ENCODE measurements at places on chromosomes 3 and 15.

DNA sequence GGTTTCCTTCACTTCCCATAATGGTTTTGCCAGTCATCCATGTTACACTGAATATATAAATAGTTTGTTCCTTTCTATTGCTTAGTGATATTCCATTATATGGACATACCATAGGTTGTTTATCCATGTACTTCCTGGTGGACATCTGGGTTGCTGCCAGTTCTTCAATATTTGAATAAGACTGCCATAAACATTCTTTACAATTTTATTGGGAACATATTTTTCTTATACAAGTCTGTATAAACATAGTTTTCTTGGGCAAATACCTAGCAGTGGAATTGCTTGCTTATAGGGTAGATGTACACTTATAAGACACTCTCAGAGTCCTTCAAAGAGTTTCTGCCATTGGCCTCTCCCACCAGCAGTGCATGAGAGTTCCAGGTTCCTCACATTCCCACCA, 231.4 kb downstream of the OPA1 start:
- DNase-seq, result no peak

GRCh38 chr15:83844742-83845141, 190.8 kb downstream of the ADAMTSL3 start:
- DNase-seq, result no peak

GRCh38 chr15:73930371-73930770, 4.1 kb downstream of the LOXL1 start:
- DNase-seq, result no peak

DNA sequence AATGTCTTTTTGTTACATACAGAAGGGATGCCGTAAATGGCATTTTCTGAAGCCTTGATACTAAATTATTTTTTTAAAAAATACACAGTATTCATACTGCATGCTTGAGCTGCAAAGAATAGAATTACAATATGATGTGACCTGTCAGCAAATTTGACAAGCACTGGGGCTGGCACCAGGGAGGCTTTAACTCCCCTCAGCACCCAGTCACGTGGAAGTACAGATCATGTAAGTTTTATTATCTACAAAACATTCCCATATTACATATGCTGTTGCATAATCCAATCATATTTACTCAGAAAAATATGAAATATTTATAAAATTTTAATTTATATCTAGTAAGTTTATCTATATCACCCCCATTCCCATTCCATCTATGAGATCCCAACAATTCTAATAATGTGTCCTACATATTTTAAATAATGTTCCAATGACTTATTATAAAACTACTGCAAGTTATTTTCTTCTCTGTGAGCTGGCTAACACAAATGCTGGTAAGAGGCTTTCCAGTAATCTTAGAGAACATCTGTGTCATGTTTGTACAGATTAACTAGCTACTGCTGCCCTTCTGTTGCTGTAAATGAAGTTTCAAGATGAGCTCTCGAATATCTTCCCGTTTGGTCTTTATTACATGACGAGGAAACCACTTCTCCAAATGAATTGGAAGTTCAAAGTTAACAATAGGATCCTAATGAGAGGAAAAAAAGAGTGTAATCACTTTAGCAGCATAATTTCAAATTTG, 5.2 kb upstream of the IMPG2 start:
- DNase-seq, result no peak

DNA sequence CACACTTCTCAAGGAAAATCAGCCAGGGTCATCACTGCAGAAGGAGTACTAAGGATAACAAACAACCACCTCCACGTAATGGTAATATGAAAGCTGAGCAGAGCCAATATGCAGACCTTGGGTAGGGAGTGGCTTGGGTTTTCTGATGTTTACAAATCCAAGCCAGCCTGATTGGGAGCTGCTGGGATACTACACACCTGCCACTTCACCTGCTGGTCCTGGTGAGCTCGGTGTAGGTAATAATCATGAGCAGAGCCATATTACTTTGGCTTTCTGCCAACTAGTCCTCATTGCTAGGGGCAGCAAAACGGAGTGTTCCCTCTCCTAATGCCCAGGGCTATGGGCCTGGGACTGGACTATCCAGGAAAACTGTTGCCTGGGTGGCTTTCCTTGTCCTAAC, 433.5 kb upstream of the PPP2R3A start:
- DNase-seq, result no peak

DNA sequence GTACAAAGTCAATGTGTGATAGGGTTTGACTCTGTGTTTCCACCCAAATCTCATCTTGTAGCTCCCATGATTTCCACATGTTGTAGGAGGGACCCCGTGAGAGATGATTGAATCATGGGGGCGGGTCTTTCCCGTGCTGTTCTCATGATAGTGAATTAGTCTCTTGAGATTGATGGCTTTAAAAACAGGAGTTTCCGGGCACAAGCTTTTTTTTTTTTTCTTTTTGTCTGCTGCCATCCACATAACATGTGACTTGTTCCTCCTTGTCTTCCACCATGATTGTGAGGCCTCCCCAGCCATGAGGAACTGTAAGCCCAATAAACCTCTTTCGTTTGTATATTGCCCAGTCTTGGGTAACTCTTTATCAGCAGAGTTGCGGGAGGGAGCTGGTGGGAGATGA, 259.6 kb downstream of the TUSC7 start:
- DNase-seq, result no peak

GRCh38 chr15:66186049-66186825, 67.3 kb downstream of the MEGF11 start:
- DNase-seq, result no peak

DNA sequence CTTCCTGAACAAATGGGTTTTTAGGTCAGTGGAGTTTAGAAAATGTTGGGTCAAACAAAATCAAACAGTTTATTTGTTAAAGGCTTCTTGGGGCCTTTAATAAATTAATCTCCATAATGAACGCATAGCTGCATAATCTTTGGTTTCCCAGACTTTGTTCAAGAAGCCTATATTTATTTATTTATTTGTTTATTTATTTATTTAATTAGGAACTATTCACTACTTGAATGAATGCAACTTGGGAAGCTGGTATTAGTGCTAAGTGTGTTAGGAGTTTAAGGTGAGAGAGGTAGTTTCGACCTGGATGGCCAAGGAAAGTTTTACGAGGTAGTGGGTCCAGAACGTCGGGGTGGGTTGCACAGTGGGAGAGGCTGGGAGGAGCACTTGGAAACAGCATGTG, 281.9 kb upstream of the C2CD4B start:
- DNase-seq, result no peak

DNA sequence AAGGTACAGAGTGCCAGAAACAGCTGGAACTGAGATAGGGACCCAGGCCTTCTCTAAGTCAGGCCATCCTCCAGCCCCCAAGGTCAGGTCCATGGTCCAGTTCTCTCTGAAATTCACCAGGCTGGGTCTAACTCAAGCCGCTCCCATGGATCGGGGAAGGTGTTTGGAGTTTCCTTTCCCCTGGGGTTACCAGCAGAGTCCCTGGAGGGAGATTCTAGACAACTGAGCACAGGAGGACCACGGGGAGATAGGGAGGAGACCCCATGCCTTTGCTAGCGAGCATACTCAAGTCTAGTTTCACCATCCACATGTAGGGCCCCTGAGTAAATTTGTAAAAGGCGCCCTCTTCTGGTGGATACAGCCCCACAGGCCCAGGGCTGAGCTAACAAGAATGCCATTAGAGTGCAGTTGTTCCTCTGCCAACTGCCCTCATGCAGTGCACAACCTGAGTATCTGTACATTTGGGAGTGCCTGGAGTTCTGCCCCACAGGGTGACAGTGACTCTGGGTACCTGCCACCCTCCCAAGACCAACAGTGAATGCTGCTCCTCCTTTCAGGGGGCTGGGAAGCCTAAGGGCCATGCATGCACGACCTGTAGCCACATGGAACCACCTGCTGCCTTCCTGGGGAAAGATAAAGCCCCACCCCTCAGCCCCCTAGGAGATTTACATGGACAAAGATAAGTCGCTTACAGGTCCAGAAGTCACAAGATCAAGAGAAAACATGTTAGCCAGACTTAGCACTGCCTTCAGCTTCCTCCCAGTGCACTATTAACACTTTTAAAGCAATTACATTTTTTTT, 89.0 kb downstream of the IQSEC1 start:
- no peak for DNase-seq

DNA sequence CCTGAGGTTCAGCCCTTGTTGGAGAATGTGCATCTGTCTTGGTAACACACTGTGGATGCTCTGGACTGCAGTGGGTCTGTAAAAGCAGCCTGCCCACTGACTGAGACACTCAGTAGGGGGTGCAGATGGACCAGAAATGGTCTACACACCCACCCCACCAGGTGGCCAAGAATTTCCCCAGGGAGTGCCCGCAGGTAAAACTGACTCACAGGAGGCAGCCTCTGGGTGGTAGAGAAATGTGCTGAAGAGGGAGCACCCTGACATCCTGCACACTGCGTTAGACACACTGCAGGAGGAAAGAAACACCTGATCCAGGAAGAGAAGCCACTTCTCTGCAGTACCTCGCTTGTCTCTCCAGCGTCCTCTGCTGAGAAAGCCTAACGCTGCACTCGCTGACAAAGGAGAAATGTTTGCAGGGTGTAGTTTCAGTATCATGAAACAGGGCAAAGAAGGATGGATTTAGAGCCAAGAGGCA, 109.5 kb upstream of the ABHD17C start:
- no peak for DNase-seq

GRCh38 chr15:99197856-99198255, 51.5 kb downstream of the TTC23 start:
- no peak for DNase-seq

DNA sequence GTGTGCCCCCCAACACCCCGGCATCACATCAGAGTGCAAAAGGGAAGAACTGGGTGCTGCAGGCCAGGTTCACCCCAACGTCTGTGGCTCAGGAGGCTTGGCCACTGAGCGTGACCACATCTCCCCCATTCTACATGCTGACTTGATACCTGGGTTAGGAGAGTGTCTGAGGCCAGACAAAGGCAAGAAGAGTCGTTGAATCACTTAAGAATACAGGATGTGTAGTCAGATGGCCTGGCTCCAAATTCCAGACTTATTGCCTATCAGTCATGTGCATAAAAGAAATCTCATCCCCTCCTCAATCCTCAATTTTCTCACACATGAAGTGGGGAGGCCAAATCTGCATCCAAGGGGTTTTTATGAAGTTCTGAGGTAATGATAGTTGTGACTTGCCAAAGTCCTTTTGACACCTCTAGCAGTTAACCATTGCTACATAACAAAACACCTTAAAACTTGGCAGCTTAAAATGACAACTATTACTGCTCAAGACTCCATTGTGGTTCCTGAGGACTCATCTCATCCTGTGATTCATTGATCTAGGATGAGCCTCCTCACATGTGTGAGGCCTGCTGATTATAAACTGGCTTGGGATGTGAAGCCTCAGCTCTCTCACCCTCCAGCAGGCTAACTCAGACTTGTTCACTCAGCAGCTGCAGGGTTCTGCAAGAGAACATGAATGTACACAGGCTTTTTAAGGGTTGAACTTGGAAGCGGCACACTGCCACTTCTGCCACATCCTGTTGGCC, 138.8 kb upstream of the TLE3 start:
- DNase-seq, result no peak

GRCh38 chr3:19013879-19014278, 134.4 kb upstream of the KCNH8 start:
- DNase-seq, result no peak

GRCh38 chr15:65778269-65778668, 13.8 kb downstream of the DENND4A start:
- DNase-seq, result no peak

DNA sequence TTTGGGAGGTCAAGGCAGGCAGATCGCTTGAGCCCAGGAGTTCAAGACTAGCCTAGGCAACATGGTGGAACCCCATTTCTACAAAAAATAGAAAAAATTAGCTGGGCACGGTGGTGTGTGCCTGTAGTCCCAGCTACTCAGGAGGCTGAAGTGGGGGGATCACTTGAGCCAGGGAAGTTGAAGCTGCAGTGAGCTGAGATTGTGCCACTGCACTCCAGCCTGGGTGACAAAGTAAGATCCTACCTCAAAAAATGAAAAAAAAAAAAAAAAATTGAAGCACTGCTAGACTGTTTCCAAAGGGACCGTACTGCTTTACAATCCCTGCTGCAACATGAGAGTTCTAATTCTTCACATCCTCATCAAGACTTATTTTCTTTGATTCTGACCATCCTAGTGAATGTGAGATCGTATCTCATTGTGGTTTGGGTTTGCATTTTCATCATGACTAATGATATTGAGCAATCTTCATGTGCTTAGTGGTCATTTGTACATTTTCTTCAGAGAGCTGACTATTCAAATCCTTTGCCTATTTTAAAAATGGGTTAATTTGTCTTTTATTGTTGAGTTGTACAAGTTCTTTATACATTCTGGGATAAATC, 10.8 kb downstream of the CMTM8 start:
- no peak for DNase-seq

GRCh38 chr3:103127098-103127630, 692.3 kb downstream of the ZPLD1 start:
- no peak for DNase-seq

DNA sequence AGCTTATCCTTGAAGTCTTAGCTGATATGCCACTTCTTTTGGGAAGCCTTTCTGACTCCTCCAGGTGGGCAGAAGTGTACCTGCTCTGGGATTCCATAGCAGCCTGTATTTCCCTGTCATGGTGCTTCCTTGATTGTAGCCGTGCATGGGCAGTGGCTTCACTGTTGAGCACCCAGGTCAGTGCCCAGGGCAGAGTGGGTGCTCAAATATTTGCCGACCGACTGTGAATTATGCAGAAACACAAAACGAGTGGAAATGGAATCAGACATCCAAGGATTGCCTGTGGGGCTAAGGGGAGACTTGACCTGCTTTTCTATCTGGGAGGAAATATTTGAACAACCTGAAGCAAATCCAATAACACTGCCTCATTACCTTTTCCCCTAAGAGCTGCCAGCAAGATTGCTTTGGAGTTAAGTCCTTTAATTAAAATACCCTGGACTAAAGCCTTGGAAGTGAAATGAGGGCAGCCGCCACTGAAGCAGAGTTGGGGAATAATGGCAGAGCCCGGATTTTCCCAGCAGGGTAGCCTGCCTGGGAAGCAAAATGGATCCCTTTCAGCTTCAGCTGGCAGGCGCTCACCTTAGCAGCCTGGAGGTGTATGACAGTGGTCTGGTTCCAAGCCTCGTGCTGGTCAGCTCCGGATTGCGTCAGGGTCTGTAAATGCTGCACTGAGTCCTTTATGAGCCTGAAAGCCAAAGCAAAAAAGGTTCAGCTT, 14.9 kb downstream of the ACOX2 start:
- peak; percentile 79 for DNase-seq

- DNase-seq, result no peak
Observed at GRCh38 chr3:31948280-31948679, 32.8 kb downstream of the OSBPL10 start.

- DNase-seq, result no peak
Observed at GRCh38 chr15:65363306-65363705, 14.5 kb downstream of the IGDCC3 start.

DNA sequence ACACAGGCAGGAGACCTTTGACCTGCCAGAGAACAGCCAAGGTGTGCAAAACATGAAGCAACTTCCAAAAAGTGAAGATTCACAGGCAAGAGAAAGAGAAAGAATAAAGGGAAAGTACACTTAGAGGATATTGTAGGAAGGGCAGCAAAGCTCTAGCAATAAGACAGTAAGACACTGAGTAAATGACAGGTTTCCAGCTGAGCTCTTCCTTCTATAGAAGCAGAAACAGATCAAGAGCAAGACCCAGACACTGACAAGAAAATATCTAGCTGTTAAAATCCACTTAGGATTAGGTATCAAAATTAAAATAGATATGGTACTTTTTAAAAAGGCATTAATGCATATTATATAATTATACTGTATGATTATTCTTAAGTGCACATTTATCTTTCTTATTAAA, 333.4 kb downstream of the RAP2B start:
- DNase-seq, result no peak

GRCh38 chr3:183526838-183527427, 28.6 kb downstream of the KLHL6 start:
- no peak for DNase-seq
